ENCODE measurements at places on chromosomes 16 and 17.

DNA sequence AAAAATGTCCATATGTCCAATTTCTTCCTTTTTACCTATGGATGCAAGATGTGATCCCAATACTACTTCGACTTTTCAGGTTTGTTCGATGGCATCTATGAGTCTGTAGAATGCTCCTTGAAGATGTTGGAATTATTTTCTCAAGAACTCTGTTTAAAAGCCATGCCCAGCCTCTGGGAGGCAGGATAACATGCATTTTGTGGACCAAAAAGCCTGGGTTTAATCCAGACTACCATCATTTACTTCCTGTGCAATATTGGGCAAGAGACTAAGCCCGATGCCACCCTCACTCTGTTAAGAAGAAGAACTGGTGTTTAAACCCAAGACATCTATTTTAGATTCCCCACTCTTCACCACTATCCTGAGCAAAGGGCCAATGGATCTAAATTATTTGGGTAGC lies 42.8 kb upstream of the SALL1 start:
- DNase-seq, result no peak

GRCh38 chr16:7487574-7488323 lies 155.1 kb downstream of the RBFOX1 start:
- no peak for DNase-seq

DNA sequence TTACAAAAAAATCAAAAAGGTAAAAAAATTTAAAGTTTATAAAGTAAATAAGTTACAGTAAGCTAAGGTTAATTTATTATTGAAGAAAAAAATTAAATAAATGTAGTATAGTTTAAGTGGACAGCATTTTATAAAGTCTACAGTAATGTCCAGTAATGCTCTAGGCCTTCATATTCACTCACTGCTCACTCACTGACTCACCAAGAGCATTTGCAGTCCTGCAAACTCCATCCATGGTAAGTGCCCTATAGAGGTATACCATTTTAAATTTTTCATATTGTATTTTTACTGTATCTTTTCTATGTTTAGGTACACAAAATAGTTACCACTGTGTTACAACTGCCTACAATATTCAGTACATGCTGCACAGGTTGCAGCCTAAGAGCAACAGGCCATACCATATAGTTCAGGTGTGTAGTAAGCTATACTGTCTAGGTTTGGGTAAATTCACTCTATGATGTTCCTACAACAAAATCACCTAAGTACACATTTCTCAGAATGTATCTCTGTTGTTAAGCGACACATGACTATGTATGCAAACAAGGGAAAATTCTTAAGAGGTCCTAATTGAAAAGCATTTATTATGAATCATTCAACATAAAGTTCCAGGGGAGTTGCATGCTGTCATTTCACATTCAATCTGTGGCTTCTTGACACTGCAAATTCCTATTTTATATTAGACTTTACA lies 92.3 kb downstream of the SPAG9 start:
- no peak for DNase-seq

- DNase-seq, result no peak
Observed at GRCh38 chr16:17470182-17470907, 415 bp downstream of the XYLT1 start.

GRCh38 chr17:68095205-68095811 lies 59.8 kb downstream of the KPNA2 start:
- DNase-seq, result no peak

DNA sequence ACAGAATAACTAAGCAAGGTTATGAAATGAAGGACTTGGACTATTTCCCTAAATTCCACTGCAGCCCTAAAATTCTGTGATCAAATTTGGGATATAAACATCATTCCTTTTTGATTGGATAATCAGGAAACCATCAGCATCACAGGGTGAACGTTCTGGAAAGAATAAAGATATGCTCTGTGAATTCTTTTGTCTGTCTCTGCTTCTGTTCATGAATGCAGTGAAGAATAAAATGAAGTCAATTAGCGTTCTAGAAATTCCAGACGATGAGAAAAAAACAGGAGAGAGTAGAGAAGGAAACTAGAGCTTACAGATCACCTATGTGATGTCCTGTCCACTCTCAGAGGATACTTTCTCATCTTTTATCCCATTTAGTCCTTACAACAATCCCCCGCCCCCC lies 295.1 kb upstream of the SOX9 start:
- no peak for DNase-seq

GRCh38 chr16:68085259-68086071 lies at the start of gene NFATC3:
Gene NFATC3 (plus strand): TSS chr16:68085370. CDS start chr16:68085682, 312 bp downstream.
- DNase-seq, result peak; percentile 100
